ENCODE measurements at places on chromosomes 2 and 18.

DNA sequence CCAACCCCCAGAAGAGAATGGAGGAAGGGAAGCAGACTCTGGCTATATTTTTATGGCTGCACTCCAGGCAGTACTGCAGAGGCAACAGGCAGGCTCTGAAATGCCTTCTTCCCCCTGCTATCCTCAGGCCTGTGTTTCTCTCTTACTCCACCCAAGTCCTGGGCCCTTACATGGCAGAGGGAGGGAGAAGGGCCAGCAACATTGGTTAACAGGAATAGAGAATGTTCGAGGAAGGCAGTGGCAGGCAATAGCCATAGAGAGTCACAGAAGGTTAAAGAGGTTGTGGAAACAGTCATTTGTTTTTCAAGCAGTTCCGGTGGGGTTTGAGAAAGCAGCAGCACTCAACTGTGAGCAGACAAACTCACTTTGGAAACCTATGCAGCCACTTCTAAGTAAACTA lies 15.1 kb upstream of the DARS1 start:
- DNase-seq: no peak

DNA sequence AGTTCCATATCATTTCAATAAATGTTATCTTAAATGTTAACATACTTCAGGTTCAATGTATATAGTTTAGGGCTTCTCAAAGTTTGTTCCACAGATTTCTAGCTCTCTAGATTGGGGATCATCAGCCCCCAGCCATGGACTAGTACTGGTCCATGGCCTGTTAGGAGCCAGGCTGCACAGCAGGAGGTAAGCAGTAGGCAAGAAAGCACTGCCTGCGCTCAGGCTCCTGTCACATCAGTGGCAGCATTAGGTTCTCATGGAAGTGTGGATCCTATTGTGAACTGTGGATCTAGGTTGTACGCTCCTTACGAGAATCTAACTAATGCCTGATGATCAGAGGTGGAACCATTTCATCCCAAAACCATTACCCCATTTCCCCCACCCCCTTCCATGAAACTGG lies 531.1 kb downstream of the PARD3B start:
- DNase-seq: no peak

DNA sequence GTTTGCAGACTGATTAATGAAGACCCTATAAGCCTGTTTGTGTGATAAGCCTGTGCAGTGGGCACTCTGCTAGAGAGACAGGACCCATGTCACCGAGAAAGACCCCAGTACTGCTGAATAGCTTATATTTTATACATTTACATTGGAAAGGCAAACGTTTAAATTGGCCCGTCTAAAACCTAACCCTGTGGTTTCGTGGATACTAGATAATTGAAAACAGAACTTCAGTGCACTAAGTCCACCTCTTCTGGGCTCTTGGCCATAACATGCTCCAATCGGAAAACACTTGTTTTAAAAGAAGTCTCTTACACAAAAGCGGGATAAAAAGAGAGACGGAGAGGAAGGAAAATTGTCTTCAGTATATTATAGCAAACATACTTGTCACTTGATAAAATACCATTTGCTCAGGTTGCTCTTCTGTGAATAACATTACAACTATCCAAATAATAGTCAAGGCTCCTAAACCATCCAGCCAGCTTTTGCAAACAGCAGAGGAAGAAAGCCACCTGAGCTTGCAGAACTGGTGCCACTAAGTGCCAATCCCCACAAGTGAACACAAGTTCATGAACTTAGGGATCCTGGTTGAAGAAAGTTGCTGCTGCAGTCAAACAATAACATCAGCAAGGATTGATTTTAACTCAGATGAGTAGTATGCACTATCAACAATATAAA lies 218.4 kb upstream of the FN1 start:
- DNase-seq: no peak

- no peak for DNase-seq
These were observed 119.6 kb downstream of the SLC8A1 start for GRCh38 chr2:40332191-40332826.

GRCh38 chr2:69618362-69618761 lies 25.2 kb downstream of the AAK1 start:
- no peak for DNase-seq
